ENCODE measurements at places on chromosomes 11 and 22. TPM values are rescaled to one million over a fixed set of nuclear protein-coding genes. Genes with fewer than 3 reads are reported as not detected.

Gene MLC1
- total RNA-seq = not detected

Gene RBFOX2
- 81.7 TPM for total RNA-seq

Gene MISFA
- 7.9 TPM for total RNA-seq

Gene MYEOV
- total RNA-seq = 232 TPM

Gene NRIP3
- 1.1 TPM for total RNA-seq

Gene CNTN5
- total RNA-seq = not detected

Gene YPEL4
- total RNA-seq = 0.48 TPM

Gene TRPC6
- not detected for total RNA-seq

Gene MYOD1
- total RNA-seq = not detected

Gene RNF141
- 36.8 TPM for total RNA-seq

Gene SLC16A8
- total RNA-seq = not detected

Gene ZP1
- total RNA-seq = not detected

Gene ABCC8
- total RNA-seq = not detected

Data from PC-9 (cell line).